ENCODE measurements at places on chromosomes 5 and 9.
A peak's percentile ranks its signal among the peaks of the same experiment; 100 is the strongest.

GRCh38 chr5:62922191-62922590 is 343.6 kb downstream of the LRRC70 start:
- DNase-seq: no peak

DNA sequence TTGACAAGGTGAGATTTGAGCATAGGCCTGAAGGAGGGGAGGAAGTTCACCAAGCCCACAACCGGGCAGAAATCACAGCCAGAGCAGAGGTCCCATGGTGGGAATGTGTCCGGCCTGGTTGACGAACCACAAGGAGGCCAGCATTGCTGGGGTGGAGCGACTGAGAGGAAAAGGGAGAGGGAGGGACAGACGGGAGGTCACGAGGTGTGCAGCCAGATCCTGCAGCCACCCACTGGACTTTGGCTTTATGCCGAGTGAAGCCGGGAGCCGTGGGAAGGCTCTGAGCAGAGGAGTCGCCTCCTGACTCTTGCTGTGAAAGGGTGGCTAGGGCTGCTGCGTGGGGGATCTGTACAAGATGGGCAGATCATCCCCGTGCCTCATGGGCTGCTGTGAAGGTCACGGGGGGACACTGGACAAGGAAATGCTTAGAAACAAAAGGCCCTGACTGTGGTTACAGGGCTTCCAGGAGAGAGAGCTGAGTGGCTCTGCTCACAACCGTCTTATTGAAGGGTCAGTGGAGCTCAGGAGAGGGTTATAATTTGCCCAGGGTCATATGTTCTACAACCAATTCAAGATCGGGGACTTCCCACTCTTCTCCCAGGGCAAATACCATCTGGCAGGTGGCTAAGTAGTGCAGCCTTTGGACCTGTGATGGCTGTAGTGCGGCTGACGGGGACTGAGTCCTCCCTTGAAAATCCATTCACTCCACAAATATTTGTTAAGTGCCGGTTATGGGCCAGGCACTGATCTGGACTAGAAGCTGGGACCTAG is 15.6 kb upstream of the CD74 start:
- DNase-seq: no peak

- DNase-seq: no peak
Measured at GRCh38 chr5:100841358-100842076, 61.6 kb downstream of the ST8SIA4 start.

- DNase-seq: no peak
Measured at GRCh38 chr5:121628783-121629182, 222.9 kb upstream of the FTMT start.

DNA sequence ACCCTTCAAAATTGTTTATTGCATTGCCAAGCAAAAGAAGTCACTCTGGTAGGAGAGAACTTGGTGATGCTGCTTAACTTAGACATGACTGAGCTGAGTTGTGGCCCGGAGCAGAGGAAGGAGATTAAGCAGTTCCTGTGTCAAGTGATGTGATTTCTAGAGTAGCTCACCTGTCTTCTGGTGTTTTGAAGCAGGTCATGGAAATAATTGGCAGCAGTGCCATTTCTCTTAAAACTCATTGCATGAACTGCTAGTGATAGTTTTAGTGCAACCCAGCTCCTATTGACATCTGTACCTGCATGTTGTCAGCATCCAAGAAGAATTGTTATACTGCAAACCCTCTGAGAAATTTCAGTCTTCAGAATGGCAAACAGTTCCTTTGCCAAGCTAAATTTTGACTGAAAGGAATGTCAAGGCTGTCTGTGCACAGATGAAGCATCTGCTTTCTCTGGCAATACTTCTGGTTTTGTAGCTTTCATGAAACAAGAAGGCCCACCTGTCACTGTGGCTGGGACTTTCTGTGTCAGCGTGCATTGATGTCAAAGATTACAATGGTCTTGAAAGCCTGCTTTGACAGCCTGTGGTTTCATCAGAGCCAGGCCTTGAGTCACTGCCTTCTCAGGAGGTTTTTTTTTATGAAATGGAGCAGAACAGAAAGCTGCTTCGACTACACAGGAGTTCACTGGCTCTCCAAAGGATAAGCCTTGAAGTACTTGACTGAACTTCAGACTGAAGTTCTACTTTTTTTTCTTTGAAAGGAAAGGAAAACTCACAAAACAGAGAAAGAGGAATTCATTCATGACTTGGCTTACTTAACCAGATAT is 90.6 kb downstream of the RALGPS1 start:
- peak; percentile 20 for DNase-seq

DNA sequence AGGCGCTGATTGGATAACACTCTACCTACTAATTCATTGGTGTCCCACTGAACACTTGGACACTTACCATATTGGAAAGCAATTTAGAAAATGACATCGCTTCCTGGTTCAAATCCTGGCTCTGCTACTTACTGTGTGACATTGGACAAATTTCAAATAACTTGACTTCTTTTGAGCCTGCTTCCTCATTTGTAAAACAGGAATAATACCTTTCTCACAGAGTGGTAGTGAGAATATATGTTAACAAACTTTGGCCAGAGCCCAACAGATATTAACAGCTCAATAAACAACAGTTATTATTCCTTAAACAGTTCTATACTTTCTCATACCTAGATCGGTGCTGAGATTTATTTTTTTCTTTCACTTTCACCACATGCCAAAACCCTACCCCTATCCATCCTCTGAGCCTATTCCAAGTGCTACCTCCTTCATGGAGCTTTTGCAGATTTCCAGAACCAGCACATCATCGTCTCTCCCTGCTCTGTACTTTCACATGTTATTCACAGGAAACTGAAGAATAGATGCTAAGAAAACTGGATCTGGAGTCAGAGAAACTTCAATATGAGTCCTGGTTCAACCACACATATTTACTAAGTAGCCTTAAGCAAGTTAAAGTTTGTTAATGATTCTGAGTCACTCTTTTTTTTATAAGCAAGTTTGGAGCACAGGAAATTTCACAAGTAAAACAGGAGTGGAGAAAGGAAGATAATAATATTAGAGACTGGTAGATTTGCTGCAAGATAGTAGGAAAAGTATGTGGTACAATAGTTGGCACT is 92.3 kb downstream of the STRBP start:
- no peak for DNase-seq

DNA sequence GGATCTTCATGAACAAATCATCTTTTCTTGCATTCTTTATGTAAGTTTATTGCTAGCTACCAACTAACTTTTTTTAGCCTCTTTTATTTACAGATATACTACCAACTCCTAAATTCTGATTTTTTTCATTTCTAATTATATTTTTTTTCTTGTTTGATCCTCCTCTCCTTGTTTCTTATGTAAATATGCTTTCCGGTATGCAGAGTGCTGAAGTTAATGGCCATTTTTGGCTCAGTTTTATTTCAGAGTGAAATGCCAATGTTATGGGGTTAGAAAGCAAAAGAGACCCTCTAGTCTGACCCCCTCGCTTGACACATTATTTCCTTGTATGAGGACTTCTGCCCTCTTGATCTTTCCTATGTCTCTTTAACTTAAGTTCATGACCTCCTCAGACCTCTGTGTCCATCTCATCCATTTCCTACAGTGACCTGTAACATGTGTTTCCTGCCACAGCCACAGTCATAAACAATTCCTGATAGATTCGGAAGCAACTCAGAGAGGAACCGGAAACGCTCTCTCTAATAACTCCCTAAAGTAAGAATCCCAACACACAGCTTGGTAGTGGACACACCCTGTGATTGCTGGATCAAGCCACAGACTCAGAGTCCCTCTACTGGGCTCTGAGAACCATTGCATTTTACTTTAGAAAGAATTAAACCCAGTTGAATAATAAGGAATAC is 42.9 kb upstream of the AFAP1L1 start:
- DNase-seq: peak; percentile 83

Measured in suppressor macrophage treated with lipopolysaccharide for 4 hours (primary cell).